ENCODE measurements at places on chromosomes 4 and X. TPM values are rescaled to one million over a fixed set of nuclear protein-coding genes. Genes with fewer than 3 reads are reported as not detected.

Gene FRMPD4
- not detected for total RNA-seq

GRCh38 chr4:4384837-4385236, 2.1 kb upstream of the NSG1 start:
- no peak overlapping the region for H3K27ac ChIP-seq
- H3K4me1 ChIP-seq: peaks cover 23% of the 10 kb centered on the region
- H3K4me3 ChIP-seq: no peak overlapping the region

GRCh38 chr4:145939856-145940255, 1.2 kb upstream of the ZNF827 start:
- no peak overlapping the region for H3K4me3 ChIP-seq
- H3K36me3 ChIP-seq: no peaks in the 10 kb centered on the region
- no peak overlapping the region for H3K27ac ChIP-seq
- DNase-seq: no peak
- peaks cover 25% of the 10 kb centered on the region for H3K4me1 ChIP-seq

DNA sequence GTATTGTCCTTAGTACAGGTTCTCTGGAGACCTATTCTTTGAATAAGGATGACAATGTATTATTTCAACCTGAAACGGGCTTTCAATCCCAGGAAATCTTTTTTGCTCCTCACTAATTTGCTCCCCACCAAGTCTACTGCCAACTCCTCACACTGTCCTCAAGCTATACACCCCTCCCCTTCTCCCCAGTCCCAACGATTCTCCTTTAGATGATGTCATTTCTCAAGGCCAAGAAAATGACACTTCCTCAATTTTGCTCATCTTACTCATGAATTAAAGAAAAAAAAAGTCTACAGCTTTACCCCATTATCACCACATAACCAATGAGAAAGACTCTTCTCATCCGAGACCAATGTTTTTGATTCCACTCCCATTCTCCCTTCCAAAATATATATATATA, 20.6 kb downstream of the AP1S2 start:
- no peaks in the 10 kb centered on the region for H3K4me1 ChIP-seq
- H3K27me3 ChIP-seq: no peaks in the 10 kb centered on the region

DNA sequence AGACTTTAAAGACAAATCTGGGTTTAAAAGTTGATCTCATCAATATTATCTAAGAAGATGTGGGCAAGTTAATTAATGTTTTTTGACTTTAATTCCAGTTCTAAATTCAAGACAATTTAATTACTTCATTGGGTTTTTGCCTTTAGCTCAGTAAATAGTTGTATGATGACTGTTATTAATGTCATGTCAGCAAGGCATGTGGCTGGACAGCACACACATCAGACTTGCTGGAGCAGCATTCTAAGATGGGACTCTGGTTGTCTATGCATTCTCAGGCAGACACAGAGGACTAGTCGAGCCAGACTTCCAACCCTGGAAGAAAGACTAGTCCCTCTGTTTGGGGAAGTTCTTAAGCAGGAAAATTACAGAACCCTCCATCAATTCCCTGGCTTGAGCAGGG, 180.7 kb upstream of the GK2 start:
- no peaks in the 10 kb centered on the region for H3K36me3 ChIP-seq
- DNase-seq: no peak
- H3K4me3 ChIP-seq: no peak overlapping the region
- no peaks in the 10 kb centered on the region for H3K27me3 ChIP-seq
- H3K4me1 ChIP-seq: no peaks in the 10 kb centered on the region
- H3K27ac ChIP-seq: no peak overlapping the region

- no peak overlapping the region for H3K4me3 ChIP-seq
- no peak for DNase-seq
- no peaks in the 10 kb centered on the region for H3K4me1 ChIP-seq
- H3K36me3 ChIP-seq: no peaks in the 10 kb centered on the region
These were observed 68.0 kb upstream of the ATXN3L start for GRCh38 chrX:13387666-13388494.

DNA sequence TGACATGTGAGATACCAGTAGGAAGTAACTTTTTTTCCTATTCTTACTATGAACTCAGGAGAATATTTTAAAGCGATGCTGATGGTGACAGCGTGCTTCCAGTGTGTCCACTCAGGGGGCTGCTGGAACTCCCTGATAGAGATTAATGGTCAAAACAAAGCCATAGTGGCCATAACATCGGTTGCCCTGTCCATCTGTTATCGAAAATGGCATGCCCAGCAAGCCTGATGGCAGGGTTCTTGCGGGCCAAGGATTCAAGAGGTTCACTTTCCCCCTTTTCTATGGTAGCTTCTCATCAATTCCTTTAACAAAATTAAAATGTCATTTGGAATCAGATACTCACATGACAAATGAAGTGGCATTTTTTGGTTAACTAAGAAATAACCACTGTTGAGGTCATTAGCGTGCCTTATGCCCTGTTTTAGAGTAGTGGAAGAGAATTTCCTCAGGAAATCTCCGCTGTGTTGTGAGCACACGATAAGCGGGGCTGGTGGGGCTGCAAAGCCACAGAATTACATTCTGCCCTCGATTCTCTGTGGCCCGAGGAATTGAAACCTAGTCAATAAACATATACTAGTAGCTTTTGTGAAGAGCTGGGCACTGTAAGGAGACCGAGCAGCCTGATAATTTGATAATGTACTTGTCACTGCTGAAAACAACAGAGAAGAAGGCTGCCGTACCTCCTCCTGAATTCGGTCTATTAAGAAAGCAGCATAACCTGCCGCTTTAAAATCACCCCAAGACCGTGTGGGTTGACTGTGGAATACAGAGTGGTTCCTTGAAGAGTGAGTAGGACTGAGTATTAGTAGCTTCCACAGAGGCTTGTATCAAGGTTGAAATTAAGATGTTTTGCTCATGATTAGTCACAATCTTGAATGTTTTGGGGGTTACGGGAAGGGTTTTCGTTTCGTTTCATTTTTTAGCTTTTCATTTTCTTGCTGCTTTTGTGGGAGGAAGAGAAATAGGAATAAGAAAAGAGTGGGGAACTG, 46.7 kb downstream of the PTCHD1 start:
- H3K4me1 ChIP-seq: no peaks in the 10 kb centered on the region
- H3K4me3 ChIP-seq: no peak overlapping the region
- no peak overlapping the region for H3K27ac ChIP-seq
- H3K36me3 ChIP-seq: no peaks in the 10 kb centered on the region

- no peak for DNase-seq
- no peak overlapping the region for H3K27ac ChIP-seq
- no peak overlapping the region for H3K4me3 ChIP-seq
- no peaks in the 10 kb centered on the region for H3K36me3 ChIP-seq
These were observed 21.9 kb upstream of the ADH4 start for GRCh38 chr4:99165978-99166377.

DNA sequence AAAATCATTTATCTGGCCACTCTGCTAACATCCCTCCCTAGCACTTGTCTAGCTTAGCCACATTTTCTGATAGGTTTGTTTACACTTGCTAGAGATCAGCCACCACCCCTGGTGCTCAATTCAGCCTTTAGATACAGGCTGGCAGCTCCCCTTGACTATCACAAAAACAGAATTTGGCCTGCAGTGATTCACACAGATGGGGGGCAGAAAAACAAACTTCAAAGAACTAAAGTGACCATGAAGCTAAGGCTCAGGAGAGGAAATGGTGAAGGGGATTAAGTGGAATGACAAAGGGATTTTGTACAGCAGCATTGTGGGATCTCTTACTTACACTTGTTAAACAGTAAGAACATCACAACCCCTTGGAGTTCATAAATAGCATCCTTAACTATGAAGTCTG, 1718.0 kb upstream of the PCDH7 start:
- no peak overlapping the region for H3K27ac ChIP-seq
- DNase-seq: no peak
- no peak overlapping the region for H3K4me3 ChIP-seq
- no peaks in the 10 kb centered on the region for H3K4me1 ChIP-seq
- H3K27me3 ChIP-seq: no peaks in the 10 kb centered on the region
- H3K36me3 ChIP-seq: no peaks in the 10 kb centered on the region

DNA sequence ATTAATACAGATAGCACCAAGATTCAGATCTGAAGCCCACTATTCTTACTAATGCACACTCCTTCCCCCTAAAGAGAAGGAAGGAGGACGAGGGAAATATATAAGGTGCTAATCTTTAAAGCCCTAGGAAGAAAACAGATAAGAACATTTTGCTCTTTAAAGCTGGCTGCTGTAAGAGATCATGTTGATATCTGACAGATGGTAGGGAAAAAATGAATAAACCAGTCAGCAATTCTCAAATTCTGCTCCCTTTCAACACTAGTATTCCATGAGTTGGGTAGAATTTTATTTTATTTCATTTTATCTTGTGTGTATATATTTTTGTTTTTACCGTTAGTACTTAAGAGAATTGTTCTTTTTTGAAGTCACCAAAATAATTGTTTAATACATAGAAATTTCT, 19.2 kb downstream of the OTC start:
- DNase-seq: no peak
- no peak overlapping the region for H3K4me3 ChIP-seq
- H3K27me3 ChIP-seq: peaks cover 3% of the 10 kb centered on the region
- H3K27ac ChIP-seq: no peak overlapping the region
- no peaks in the 10 kb centered on the region for H3K4me1 ChIP-seq
- H3K36me3 ChIP-seq: no peaks in the 10 kb centered on the region

Gene TRPC3
- 0.52 TPM for total RNA-seq

- H3K27me3 ChIP-seq: no peaks in the 10 kb centered on the region
- H3K4me1 ChIP-seq: peaks cover 15% of the 10 kb centered on the region
- DNase-seq: no peak
- H3K4me3 ChIP-seq: no peak overlapping the region
- no peak overlapping the region for H3K27ac ChIP-seq
- H3K36me3 ChIP-seq: no peaks in the 10 kb centered on the region
These were observed 193.0 kb upstream of the C1QTNF7 start for GRCh38 chr4:15234856-15235126.

DNA sequence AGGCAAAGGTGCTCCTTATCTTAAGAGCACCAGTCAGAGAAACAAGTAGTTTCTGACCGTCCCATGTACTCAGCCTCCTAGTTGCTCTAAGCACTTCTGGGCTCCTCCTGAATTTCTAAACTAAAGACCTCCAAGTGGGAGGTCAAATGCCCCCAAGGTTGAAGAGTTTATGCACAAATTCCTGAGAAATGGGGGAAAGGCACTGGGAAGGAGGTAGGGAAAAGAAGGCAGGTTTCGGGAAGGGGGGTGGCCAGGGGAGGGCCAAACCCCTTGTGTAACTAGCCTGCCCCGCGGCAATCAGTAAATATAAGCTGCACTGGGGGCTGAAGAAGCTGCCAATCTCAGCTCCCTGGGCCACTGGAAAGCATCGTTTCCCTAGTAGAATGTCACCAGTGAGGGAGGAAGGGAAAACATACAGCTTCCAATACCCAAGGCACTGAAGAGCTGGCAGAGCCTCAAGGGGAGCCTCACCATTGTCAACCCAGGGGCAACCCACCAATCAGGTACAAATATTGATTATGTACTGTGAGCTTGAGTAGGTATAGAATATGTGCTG, 3.4 kb downstream of the FOXO4 start:
- H3K27me3 ChIP-seq: no peaks in the 10 kb centered on the region
- peak overlapping the region; percentile 10 for H3K4me3 ChIP-seq
- no peak for DNase-seq
- H3K36me3 ChIP-seq: no peaks in the 10 kb centered on the region
- H3K4me1 ChIP-seq: peaks cover 59% of the 10 kb centered on the region
